NCI-H2081 treated with DMSO at 0.1 percent for 48 hours (cell line): ENCODE measurements at places on chromosomes 12 and 14.

GRCh38 chr12:18703911-18704310 lies 33.9 kb downstream of the PLCZ1 start:
- no peak for DNase-seq

DNA sequence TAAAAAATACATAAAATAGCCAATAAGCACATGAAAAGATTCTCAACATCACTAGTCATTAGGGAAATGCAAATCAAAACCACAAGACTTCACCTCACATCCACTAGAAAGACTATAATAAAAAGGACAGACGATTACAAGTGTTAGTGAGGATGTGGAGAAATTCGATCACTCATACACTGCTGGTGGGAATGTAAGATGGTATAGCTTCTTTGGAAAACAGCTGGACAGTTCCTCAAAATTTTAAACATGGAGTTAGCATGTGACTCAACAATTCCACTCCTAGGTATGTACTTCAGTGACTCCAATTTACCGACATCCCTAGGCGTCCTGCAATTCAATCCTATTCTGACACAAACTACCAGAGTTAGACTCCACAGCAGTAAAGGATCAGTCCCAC lies 13.7 kb downstream of the TRIM9 start:
- DNase-seq = no peak

- DNase-seq = no peak
Observed at GRCh38 chr12:53338916-53339315, 2.8 kb upstream of the SP7 start.

DNA sequence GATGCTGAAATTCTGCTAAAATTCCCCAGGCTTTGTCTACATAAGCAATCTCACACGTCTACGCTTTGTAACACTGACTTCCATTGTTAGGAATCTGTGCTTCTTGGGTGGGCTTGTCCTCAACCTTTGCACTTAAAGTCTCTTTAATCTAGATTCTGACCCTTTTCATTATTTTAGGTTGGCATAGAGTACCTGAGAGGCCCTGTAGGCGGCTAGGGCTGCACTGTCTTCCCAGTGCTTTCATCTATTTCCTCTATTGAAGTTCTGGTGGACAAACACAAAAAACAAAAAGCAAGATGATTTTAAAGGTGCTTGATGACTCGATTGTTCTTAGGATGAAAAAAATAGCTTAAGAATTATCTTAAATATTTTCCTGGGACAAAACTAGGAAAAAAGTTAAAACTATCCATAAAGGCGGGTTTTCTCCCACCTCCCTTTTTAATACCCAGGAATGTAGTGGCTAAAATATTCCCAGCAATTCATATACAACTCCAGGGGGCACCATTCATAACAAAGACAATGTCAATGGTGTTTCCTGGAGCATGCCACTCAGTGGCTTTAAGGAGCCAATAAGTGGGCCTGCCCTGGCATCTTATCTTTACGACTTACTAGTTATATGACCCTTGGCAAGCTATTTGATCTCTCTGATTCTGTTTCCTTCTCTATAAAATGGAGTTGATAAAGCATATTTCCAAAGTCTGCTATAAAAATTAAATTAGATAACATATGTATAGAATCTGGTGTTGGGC lies 197.5 kb downstream of the STXBP6 start:
- no peak for DNase-seq

GRCh38 chr14:58777541-58777979 lies 139.8 kb downstream of the DACT1 start:
- DNase-seq = no peak

DNA sequence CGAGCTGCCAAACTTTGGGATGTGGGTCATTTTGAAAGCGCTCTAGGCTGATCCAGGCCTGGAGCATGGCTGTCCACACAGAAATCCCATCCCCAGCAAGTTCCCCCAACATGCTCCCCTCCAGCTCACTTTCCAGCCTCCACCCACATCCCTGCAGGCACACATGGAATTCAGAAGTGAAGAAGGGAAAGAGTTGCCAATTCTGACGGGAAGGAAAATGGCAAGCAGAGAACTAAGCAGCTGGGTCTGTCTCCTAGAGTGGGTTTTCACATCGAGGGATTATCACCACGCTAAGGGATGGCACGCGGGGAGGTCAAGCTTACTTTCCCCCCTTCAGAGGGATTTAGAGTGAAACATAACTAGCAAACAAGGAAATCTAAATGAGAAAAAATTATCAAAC lies 142.3 kb downstream of the RIMBP2 start:
- DNase-seq = no peak

DNA sequence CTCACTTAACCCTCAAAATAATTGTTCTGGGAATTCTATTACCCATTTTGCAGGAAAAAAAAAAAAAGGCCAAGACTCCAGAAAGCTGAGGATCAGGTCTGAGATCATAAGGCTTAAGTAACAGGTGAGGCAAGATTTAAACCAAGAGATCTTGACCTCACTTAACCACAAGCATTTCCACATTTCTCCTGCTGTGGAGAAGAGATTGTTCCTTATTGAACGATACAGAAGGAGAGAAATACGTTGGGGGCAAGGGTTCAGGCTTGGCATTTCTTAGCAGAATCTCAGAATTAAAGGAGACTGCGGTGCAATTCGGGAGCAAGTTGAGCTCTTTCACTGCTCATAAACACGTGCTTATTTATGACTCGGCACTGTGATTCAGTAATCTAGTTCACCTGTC lies 885.3 kb upstream of the TMEM132C start:
- no peak for DNase-seq

- DNase-seq = no peak
Observed at GRCh38 chr12:80183939-80184338, 84.6 kb downstream of the OTOGL start.

GRCh38 chr12:124357616-124358015 lies 62.7 kb downstream of the RFLNA start:
- DNase-seq = no peak

GRCh38 chr14:90361865-90362557 lies 30.3 kb upstream of the NRDE2 start:
- DNase-seq = no peak

- no peak for DNase-seq
Observed at GRCh38 chr12:43737646-43738045, 20.9 kb downstream of the PUS7L start.

GRCh38 chr12:49923035-49923644 lies 19.4 kb upstream of the FAIM2 start:
- no peak for DNase-seq

DNA sequence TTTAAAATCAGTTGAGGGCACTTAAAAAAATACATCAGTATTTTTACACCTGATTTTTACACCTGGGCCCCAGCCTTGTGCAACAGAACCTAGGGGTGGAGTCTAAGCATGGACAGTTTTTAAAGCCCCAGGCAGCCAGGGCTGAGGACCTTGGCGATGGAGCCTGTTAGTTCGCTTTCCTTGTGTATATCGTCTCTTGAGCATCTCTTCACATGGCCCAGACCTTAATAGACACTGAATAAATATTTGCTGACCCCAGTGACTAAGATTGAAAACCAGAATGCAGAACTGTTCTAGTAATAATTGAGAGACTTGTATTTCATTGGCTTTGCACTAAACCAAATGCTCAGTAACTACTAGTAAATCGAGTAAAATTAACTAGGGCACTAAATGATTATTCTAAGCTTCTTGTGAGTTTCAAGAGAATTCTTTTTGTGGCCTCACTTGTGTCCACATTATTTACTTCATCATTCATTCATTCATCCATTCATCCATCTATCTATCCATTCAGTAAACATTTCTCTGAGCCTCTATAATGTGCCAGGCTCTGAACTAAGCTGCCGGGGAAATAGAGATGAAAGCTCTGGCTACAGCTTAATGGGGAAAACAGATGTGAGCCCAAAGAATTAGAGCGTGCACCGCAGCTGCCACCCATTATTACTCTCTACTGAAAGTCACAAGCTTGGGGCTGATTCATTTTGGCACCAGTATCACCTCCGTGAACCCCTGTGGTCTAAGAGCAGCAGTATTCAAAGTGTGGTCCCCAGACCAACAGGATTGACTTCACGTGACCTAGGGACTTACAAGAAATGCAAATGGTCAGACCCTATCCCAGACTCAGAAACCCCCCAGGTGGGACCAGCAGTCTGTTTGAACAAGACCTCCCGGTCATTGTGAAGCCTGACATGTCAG lies 30.7 kb upstream of the BCL7A start:
- no peak for DNase-seq

DNA sequence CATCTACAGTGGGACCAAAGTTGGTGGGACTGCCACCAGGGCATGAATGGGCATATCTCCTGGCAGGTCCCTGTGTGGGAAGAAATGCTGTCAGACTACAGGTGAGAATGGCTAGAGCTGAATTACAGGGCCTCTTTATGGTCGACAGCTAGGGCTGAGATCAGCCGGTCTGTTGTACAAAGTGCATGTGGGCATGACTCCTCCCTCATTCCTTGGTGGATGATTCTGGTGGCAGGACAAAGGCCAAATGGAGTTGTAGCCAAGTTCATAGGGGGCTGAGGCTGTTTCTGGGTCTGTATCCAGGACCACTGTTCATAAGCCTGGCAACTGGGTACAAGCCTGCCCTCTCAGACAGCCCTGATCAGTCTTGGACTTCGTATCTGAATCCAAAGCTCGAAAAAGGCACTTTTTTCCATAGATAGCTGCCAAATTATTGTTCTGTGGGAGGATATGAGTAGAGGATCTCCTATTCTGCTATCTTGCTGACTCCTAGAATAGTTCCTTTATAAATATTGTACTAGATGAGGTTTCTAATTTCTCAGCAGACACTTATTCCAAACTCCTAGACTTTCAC lies 460.8 kb downstream of the TMEM117 start:
- no peak for DNase-seq

- DNase-seq = no peak
Observed at GRCh38 chr12:87930033-87930432, 99.2 kb downstream of the C12orf50 start.

- DNase-seq = no peak
Observed at GRCh38 chr12:42266579-42267230, 28.7 kb upstream of the YAF2 start.

DNA sequence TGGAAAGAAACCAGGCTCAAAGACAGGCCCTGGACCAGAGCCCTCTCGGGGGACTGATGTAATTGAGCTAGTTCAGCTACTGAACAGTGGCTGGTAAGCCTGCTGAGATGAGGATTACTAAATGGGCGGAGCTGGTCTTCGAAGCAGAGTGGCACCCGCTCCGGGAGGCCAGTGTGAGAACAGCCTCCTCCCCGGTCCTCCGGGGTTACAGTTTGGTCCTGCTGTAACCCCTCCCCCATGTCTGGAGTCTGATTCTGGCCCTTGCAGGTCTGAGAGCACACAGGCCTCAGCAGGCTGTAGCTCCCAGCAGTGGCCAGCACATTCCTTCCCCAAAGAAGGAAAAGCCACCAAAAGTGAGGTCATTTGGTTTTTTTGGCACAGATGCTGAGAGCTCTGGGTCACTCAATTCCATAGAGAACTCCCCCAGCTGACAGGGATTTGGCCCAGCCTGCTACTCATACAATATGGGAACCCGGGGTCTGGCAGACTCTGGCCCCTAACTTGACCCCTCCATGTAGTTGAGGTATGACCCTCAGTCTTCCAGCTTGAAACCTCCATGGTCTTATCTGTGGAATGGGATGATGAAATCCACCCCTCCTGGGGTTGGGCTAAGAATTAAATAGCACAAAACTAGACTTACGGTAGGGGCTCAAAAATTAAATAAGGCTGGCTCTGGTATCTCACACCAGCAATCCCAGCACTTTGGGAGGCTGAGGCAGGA lies 39.0 kb downstream of the ACTN1 start:
- DNase-seq = no peak
